ENCODE measurements at places on chromosomes 6 and 20. TPM values are rescaled to one million over a fixed set of nuclear protein-coding genes. Genes with fewer than 3 reads are reported as not detected.

MTFR2 gene
- total RNA-seq = 11.3 TPM

TAGAP gene
- total RNA-seq = 0.07 TPM

FBXO30 gene
- 5.7 TPM for total RNA-seq

CARMIL1 gene
- total RNA-seq = 2.6 TPM

PPP1R16B gene
- total RNA-seq = 64.7 TPM

COL11A2 gene
- total RNA-seq = 0.07 TPM

CYP39A1 gene
- total RNA-seq = 0.20 TPM

HLA-DRA gene
- total RNA-seq = not detected

GDAP1L1 gene
- not detected for total RNA-seq

COL9A3 gene
- total RNA-seq = not detected

PRICKLE4 gene
- 1.3 TPM for total RNA-seq

C20orf204 gene
- total RNA-seq = 0.44 TPM

OPRL1 gene
- 0.54 TPM for total RNA-seq

FAM50B gene
- total RNA-seq = 11.8 TPM

DEFB110 gene
- not detected for total RNA-seq

Measured in mammary microvascular endothelial cell (primary cell).